ENCODE measurements at places on chromosomes 7 and 10. TPM values are rescaled to one million over a fixed set of nuclear protein-coding genes. Genes with fewer than 3 reads are reported as not detected.

GRCh38 chr10:74822521-74823089, 3.8 kb upstream of the KAT6B start:
- no peak for DNase-seq

- no peak for DNase-seq
Measured at GRCh38 chr7:121544238-121544637, 148.1 kb upstream of the FAM3C start.

DNA sequence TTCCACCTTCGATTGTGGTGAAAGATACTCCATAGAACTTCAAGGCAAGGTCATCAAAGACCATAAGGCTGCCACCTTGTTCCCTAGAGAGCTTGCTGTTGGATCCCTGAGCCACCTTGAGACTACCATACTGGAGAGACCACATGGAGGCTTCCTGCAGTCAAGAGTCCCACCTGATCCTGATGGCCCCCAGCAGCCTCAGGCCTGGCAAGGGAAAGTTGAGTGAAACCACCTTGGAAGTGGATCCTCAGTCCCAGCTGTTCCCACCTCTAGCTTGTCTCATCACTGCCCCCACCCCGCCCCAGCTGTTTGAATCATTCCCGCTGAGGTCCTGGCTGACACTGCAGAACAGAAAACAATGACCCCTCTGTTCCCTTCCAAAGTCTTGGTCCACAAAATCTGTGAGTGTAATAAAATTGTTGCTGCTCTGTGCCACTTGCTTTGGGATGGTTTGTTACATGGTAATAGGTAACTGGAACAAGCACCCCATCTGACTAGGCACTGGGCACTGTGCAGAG, 32.0 kb downstream of the PRLHR start:
- no peak for DNase-seq

DNA sequence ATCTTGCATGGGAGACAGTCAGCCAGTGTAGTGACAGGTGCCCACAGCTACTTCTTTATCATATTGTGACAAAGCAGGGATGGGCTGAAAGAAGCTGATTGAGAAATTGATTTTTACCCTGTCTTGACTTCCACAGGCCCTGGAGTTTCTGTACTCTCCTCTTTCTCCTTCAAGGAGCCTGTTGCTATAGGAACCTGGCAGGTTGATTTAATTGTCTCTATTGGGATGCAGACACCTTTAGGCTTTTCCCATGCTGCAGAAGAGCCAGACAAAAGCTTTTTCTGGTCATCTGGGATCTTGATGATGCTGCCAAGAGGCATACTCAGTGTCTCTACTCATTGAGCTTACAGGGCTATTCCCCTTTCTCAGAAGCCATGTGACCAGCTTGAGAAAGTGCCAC, 754.8 kb downstream of the KCNMA1 start:
- no peak for DNase-seq

DNA sequence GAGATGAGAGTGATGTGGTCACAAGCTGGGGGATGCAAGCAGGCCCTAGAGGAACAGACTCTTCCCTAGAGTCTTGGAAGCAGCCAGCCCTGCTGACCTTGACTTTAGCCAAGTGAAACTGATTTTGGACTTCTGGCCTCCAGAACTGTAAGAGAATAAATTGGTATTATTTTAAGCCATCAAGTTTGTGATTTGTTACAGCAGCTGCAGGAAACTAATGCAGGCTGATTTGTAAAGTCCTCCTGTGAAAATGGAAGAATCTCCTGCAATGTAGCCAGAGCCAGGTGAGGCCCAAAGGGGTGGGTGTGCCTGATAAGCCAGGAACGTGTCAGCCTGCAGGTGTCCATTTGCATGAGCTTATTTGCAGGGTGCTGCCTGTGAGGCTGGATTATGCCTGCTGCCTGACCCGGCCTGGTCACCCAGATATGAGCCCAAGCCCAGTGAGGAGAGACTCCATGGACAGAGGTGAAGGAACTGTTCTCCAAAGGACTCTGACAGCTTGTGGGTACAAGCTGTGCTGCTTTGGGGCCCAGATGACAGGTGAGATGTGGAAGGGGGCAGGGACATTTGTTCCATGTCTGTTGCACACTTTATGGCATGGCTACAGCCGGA, 24.6 kb upstream of the PLEKHA1 start:
- DNase-seq, result no peak

GRCh38 chr10:117761695-117762094, 219.1 kb downstream of the EMX2 start:
- DNase-seq, result no peak

- DNase-seq, result no peak
Measured at GRCh38 chr7:82397879-82398524, 45.6 kb downstream of the CACNA2D1 start.

DNA sequence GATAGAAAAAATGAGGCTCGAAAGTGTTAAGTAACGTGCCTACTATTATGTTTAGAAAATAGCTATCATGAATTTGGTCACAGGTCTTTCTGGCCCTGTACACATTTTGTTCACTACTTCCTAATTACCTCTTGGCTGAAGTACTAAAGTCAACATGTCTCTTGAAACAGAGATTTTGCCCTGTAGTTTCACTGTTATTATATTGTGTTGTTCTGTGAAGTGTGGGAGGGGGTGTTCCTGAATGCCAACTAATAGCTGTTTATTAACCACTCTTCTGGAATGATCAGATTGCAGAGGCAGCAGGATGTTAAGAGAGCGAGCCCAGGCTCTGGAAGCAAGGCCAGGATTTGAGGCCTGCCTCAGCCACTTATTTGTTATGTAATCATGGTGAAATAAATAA, 72.1 kb downstream of the RNF133 start:
- DNase-seq, result no peak

GRCh38 chr7:145313551-145313950, 477.7 kb upstream of the TPK1 start:
- DNase-seq, result peak; percentile 63

- DNase-seq, result no peak
Measured at GRCh38 chr7:128951296-128951695, 13.6 kb downstream of the IRF5 start.

DNA sequence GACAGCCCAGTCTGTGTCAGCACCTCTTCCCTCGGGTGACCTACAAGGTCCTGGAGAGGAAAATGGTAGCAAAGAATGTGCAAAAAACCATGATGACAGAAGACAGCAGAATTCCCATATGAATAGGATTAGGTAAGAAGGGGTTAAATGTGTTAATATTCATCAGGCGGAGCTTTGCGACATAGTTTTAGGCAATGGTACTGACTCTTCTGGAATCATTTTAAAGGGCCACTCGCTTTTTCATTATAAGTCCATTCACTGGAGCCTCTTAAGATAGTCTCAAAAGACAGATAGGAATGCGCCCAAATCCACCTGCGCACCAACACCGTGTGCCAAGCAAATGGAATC, 38.2 kb downstream of the DLG5 start:
- DNase-seq, result no peak

DNA sequence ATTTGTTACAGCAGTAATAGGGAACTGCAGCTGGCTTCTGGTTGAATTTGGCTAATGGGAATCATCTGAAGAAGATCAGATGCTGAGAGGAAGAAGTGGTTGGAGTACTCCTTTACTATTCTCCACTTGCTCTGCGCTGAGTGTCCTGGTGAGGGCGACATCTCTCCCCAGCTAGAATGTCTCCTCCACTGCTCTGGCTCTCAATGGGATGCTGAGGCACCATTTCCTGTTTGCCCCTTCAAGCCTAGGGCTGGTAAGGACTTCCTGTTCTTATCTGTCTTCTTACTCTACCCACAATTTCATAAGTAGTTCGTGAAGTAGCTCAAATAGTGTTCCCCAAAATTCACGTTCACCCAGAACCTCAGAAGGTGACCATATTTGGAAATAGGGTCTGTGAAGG, 43.2 kb upstream of the TES start:
- DNase-seq, result no peak

Gene ENO4
- polyA plus RNA-seq, result 0.52 TPM

Gene TMEM213
- polyA plus RNA-seq, result 96.9 TPM

Measured in kidney (tissue), 22 donors.